ENCODE measurements at places on chromosomes 5 and 9.
A peak's percentile ranks its signal among the peaks of the same experiment; 100 is the strongest.

DNA sequence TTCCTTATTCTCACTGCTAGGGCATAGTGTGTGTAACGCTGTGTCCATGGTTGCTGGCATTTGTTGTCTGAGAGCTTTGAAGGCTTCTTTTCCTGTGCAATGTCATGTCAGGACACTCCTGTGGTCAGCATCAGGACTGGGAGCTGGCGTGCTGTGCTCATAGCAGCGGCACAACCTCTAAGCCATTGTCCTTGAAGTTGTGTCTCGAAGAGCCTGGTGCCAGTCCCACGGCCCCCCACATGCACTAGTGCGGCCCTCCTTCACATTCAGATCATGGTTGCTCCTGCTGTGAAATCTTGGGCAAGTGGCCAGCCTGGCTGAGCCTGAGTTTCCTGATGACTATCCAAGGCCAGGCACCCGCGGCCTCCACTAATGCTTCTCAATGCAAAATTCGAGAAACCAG, 32.4 kb downstream of the PDZD2 start:
- DNase-seq: no peak

GRCh38 chr5:3153226-3153858, 401.9 kb upstream of the IRX2 start:
- DNase-seq: no peak

DNA sequence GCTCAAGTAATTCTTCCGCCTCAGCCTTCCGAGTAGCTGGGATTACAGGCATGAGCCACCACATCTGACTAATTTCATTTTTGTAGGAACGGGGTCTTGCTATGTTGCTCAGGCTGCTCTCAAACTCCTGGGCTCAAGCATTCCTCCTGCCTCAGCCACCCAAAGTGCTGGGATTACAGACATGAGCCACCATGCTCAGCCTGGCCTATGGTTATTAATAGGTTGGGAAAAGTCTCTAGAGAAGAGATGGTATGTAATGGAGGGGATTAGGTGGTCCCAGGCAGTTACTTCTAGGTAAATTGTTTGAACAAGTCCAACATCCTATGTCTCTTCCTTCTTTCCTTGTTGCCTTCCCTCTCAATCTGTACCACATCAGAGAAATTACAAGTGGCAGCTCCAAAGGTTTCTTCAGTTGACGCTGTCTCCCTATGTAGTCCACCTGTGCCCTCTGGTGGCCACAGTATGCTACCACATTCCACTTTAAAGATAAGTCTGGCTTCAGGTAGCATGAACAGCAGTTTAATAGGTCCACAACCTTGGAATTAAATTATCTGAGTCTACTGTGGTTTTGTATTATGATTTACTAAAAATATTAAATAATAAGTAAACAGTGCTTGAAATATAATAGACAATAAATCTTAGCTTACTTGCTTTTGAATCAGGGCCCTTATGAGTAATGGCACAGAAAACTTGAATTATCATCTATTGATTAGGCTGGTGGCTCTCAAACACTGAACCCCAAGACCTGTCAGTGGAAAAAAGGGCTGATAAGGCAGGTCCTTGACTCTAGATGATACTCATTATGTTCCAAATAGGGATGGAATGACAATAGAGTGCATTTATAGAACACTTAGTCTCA, 9.7 kb downstream of the TIGD6 start:
- DNase-seq: peak; percentile 76

GRCh38 chr5:45252978-45253377, 443.2 kb downstream of the HCN1 start:
- DNase-seq: no peak

GRCh38 chr9:83059417-83059816, 3.5 kb downstream of the RASEF start:
- no peak for DNase-seq

DNA sequence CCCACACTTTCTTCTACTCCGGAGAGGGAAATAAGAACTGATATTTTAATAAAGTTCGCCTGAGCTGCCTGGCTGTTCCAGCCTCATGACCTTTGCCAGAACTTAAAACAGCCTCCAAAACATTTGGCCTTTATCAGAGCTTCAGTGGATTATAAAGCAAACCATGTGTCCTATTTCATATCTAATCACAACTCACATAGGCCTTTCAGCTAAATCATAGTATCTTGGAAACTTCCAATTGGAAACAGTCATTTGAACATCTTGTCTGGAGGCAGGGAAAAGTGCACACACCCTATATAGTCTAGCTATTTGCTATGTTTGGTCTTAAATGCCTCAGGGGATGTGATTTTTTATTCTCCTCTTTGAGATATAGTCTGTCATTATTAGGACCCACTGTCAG, 46.0 kb upstream of the FREM1 start:
- DNase-seq: no peak

- no peak for DNase-seq
These were observed 371.9 kb downstream of the NDUFS4 start for GRCh38 chr5:53932351-53932750.

GRCh38 chr5:122463221-122463620, 151.2 kb downstream of the SNCAIP start:
- no peak for DNase-seq

DNA sequence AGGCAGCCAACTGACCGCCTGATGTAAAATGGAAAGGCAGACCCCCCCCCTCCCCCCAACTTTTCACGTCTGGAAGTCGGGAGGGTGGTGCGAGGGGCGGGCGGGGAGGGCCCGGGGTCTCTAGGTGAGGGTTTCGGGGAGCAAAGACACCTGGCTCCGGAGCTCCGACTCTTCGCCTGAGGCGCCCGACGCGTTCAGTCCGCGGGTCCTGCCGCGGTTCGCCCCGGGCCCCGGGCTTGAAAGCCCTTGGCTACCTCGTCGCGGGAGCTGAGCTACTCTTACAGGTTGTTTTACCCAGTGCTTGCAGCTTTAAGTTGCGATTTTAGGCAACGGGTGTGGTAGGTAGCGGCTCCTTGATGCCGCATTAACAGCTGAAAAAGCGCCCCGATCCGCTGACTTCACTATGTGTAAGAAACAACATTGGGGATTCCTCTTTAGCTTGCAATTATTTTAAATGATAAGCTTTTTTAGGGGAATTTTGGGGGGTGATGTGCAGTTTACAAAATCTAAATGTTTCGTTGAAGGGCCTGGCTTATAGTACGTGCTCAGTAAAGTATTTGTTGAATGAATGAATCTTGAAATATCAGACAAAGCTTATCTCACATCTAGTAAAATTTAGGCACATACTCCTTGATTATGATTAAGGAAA, 722 bp downstream of the CDC42SE2 start:
- peak; percentile 61 for DNase-seq

DNA sequence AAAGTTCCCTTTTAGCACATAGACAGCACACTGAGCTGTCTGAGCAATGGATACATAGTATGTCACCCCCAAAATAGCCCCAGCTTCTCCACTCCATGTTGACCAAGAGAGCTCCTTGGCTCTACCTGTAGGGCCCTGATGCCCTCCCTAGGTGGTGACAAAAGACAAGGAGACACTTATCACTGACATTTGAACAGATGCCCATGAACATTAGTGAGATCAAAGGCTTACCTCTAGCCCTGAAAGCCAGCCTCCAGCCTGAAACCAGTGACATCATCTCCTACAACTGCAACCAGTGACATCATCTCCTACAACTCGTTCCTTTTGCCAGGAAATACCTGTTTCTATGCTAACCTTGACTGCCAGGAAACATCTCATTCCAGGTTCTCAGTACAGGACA, 122.7 kb downstream of the FSTL4 start:
- peak; percentile 3 for DNase-seq

GRCh38 chr5:141186897-141187512, at the start of gene PCDHB9:
PCDHB9 (plus strand) TSS chr5:141187161; CDS start chr5:141187319, 158 bp downstream.
- peak; percentile 33 for DNase-seq

DNA sequence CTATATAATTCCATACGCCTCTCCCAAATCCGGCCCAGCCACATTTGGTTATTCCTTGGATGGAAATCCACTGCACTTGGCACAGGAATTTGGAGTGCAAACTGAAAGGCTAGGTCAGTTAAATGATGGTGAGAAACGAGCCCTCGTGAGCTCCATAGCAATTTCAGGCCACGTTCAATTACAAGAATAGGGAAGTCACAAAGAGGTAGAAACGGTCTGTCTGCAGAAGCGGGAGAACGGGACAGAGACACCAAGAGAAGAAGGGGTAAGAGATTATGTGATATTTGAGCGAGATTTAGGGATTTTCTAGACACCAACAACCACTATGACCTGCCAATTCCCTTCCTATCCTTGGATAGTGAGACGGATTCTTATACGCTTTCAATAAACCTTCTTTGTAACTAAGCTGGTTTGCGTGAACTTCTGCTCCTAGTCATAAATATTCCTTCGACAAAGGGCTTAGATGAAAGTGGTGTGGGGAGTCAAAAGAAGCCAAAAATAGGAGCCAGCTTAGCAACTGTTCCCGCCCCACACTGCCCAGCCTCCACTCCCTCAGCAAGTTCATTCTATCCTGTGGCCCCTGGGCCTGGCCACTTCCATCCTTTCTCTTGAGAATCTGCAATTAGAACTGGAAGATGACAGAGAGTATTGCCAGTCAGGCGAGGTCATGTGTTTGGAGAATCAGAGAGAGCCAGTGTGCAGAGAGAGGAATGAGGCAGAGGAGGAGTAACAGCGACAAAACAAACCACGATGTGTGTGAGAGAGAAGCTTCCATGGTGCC, 118.4 kb downstream of the ZNF608 start:
- no peak for DNase-seq

DNA sequence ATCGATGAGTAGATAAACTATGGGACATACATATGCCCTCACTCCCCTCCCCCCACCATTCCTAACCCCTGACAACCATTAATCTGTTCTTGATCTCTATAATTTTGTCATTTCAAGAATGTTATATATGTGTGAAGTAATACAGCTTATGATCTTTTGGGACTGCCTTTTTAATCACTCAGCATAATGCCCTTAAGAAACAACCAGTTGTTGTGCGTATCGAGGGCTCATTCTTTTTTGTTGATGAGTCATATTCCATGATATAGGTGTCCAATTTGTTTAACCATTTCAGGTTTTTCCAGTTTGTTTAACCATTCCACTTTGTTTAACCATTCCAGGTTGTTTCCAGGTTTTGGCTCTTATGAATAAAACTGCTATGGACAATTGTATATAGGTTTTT, 75.6 kb downstream of the ARHGEF28 start:
- DNase-seq: no peak

GRCh38 chr9:84512493-84512892, 157.0 kb upstream of the NTRK2 start:
- DNase-seq: no peak

- no peak for DNase-seq
These were observed 222.4 kb downstream of the TSSK1B start for GRCh38 chr5:113212244-113212920.

- DNase-seq: no peak
These were observed 37.0 kb upstream of the LRRC19 start for GRCh38 chr9:27042476-27042875.

DNA sequence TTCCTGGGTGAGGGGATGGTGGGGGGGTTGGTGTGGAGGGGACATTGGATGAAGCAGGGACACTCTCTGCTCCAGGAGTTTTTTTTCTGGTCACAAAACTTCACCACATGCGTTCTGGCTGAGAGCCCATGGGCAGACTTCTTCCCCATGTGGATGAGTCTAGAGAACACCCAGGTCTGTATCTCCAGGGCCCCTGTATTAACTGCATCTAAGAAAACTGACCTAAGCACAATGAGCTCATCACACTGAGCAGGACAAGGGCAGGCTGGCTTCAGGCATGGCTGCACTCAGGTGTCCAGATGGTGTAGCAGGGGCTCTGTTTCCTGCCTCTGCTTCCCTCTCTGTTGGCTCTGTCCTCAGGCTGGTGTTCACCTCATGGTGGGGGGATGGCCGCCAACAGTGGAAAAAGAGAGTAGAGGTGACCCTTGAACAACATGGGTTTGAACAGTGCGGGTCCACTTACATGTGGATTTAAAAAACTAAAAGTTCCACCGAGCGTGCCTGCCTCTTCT, 85.3 kb upstream of the STC2 start:
- no peak for DNase-seq

GRCh38 chr5:144032375-144032774, 138.1 kb downstream of the YIPF5 start:
- no peak for DNase-seq

DNA sequence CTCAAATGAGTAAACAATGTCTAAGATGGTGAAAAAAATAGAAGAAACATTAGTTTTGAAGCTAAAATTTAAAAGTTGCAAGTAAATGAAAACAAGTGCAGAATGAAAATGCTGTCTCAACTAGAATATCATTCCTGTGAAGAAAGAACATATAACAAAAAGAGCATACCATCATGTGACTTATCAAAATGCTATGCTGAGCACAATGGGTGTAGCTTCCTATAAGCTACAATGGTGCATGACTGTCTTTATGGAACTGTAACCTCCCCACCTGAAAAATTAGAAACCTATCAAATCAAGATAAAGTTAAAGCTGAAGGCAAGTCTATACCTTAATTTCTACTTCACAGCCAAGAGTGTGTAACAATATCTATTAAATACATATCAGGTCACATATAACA, 192.0 kb downstream of the AP3B1 start:
- no peak for DNase-seq

DNA sequence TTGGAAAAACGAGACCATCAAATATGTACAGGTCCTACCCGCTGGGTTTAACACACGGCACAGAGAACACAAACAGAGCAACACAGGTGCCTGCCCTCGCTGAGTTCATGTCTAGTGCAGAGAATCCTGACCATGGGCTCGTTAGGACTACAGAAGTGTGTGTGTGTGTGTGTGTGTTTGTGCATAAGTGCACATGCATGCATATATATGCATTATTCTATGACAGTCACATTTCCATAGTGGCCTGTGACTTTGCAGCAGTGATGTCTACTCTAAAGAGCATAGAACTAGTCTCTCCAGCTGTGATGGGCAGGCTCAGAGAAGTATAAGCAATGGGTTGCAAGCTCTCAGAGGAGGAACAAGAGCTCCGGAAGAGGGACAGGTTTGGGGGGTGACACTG, 27.7 kb downstream of the ORM2 start:
- DNase-seq: no peak

GRCh38 chr5:3024554-3024953, 273.1 kb upstream of the IRX2 start:
- DNase-seq: no peak

GRCh38 chr9:71285191-71285656, 163.8 kb upstream of the TRPM3 start:
- DNase-seq: peak; percentile 49

DNA sequence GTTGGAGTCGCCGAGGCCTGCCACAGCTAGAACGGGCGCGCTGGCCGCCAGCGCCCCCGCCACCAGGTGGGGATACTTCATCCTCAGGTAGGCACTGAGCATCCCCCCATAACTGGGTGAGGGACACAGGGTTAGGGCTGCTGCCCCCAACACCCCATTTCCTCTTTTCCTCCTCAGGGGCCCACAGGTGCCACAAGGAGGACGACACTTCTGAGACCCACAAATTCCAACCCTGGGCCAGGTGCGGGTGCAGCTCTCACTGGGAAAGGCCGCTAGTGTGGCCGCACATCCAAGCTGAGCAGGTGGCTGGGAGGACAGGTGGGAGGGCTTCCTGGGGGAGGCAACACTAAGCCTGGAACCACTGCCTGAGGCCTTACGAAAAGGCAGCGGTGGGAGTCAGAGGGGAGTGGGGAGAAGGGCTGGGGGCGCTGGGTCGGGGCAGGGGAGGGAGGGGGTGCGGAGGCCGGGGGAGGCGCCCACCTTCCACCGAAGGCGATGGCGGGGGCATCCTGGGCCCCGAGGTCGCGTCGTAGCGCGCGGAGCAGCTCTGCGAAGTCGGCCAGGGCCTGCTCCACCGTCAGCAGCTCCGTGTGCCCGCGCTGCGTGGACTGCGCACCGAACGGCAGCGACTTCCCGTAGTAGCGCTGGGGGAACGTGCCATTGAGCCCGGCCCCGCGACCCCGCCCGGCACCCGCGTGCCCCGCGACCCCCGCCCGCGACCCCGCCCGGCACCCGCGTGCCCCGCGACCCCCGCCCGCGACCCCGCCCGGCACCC, 961 bp downstream of the DPP7 start:
- peak; percentile 31 for DNase-seq
